ENCODE measurements at places on chromosomes 11 and 22.

DNA sequence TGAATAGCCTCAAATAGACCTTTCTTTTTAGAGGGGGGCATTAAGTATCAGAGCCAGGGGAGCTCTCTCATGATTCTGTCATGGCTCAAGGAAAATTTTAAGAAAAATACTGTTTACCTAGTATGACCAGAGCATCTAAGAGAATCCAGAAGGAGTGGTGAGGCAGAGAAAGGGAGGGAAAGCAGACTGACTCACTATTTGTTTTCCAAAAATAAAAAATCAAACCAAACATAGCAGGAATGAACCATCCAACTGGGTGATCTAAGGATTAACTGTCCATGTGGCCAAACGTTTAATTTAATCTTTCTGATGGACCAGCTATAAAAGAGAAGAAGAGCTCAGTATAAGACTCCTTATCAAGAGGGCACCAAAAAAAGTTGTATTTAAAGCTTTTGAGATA lies 70.8 kb downstream of the GAB2 start:
- H3K4me1 ChIP-seq: peaks cover 25% of the 10 kb centered on the region
- no peaks in the 10 kb centered on the region for H3K36me3 ChIP-seq
- no peaks in the 10 kb centered on the region for H3K27me3 ChIP-seq
- no peak for DNase-seq

GRCh38 chr11:122093731-122094275 lies 22.2 kb downstream of the BLID start:
- H3K36me3 ChIP-seq: peaks cover 11% of the 10 kb centered on the region
- H3K4me1 ChIP-seq: no peaks in the 10 kb centered on the region
- H3K27me3 ChIP-seq: no peaks in the 10 kb centered on the region

- H3K4me3 ChIP-seq: no peak overlapping the region
- H3K4me1 ChIP-seq: peaks cover 45% of the 10 kb centered on the region
- peaks cover 83% of the 10 kb centered on the region for H3K27me3 ChIP-seq
- H3K27ac ChIP-seq: no peak overlapping the region
Measured at GRCh38 chr22:19756288-19757128, 4.1 kb upstream of the TBX1 start.

- H3K27me3 ChIP-seq: peaks cover 5% of the 10 kb centered on the region
- H3K36me3 ChIP-seq: no peaks in the 10 kb centered on the region
- no peaks in the 10 kb centered on the region for H3K4me1 ChIP-seq
Measured at GRCh38 chr22:24925586-24926427, 20.7 kb downstream of the LHFPL7 start.

GRCh38 chr11:69292221-69292648 lies 1.7 kb upstream of the MYEOV start:
- H3K27ac ChIP-seq: no peak overlapping the region
- no peaks in the 10 kb centered on the region for H3K36me3 ChIP-seq
- H3K4me1 ChIP-seq: peaks cover 32% of the 10 kb centered on the region
- no peak overlapping the region for H3K4me3 ChIP-seq
- no peak for DNase-seq

DNA sequence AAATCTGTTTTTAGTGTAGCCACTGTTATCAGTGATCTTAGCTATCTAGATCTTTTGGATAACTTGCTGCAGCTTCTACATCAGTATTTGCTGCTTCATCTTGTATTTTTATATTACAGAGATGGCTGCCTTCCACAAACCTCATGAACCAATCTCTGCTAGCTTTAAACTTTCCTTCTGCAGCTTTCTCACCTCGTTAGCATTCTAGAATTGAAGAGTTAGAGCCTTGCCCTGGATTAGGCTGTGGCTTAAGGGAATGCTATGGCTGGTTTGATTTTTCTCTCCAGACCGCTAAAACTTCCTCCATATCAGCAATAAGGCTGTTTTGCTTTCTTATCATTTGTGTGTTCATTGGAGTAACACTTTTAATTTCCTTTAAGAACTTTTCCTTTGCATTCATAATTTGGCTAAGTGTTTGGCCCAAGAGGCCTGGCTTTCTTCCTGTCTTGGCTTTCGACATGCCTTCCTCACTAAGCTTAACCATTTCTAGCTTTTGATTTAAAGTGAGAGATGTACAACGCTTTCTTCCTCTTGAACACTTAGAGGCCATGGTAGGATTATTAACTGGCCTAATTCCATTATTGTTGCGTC lies 51.9 kb downstream of the LDLRAD3 start:
- no peak overlapping the region for H3K4me3 ChIP-seq
- H3K27ac ChIP-seq: peak overlapping the region; percentile 13
- peaks cover 14% of the 10 kb centered on the region for H3K4me1 ChIP-seq
- H3K36me3 ChIP-seq: no peaks in the 10 kb centered on the region
- H3K27me3 ChIP-seq: no peaks in the 10 kb centered on the region
- peak; percentile 63 for DNase-seq

DNA sequence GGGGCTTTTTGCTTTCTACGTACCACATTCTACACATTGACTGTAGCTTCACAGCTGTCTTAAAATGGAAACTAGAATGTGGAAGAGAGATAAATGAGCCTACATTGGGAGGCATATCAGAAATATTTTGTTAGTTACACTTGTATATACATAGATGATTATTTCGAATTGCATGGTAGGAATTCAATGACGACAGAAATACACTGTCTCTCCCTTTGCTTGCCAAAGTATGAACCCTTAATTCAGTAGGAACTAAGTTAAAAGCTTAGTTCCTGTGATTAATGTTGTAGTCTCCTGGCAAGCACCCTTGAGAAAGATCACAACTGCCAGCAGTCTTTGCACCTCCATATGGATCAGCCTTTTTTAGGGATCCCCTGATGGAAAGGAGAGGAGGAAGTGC lies 10.1 kb downstream of the C11orf87 start:
- H3K27me3 ChIP-seq: no peaks in the 10 kb centered on the region
- no peaks in the 10 kb centered on the region for H3K4me1 ChIP-seq
- DNase-seq: no peak
- no peak overlapping the region for H3K27ac ChIP-seq
- no peak overlapping the region for H3K4me3 ChIP-seq

GRCh38 chr22:23849009-23850006 lies 8.4 kb upstream of the SLC2A11 start:
- H3K4me3 ChIP-seq: no peak overlapping the region
- no peak overlapping the region for H3K27ac ChIP-seq
- DNase-seq: peak; percentile 80
- H3K4me1 ChIP-seq: peaks cover 44% of the 10 kb centered on the region

GRCh38 chr22:29291215-29291614 lies 15.2 kb upstream of the GAS2L1 start:
- H3K4me1 ChIP-seq: no peaks in the 10 kb centered on the region
- DNase-seq: no peak
- no peak overlapping the region for H3K27ac ChIP-seq
- H3K4me3 ChIP-seq: no peak overlapping the region
- H3K27me3 ChIP-seq: no peaks in the 10 kb centered on the region

DNA sequence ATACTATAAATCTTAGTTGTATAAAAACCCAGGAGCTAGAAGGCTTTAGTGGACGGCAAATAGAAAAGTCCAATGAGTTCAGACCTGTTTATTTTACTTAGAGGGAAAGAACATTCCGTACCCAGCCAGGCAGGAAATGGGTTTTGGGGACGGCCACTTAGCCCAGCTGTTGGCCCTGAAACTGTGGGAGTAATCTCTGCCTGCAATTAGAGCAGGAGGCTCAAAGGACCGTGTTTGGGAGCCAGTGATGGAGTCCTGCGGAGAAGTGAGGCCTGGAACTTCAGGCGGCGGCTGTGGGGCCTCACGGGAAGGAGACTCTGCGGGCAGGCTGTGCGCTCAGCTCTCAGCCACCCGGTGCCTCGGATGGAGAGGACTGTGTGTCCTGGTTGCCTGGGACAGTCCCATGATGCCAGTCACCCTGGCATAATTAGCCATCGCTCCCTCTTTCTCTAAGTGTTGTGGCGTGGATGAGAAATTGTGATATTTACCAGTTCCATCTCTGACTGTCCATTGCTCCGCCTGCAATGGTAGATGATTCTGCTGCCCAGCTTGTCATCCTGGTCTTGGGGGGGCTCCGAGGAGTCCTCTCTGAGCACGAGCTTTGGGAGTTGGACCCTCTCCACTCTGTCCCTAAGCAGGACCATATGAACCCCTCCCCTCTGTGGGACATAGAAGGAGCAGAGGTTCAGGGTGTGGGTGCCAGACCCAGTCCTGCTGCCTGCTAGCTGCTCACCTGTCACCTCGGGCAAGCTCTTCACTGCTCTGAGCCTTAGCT lies 530.3 kb downstream of the TBC1D22A start:
- no peak for DNase-seq
- H3K36me3 ChIP-seq: no peaks in the 10 kb centered on the region
- H3K4me1 ChIP-seq: no peaks in the 10 kb centered on the region
- H3K27me3 ChIP-seq: peaks cover 35% of the 10 kb centered on the region
- no peak overlapping the region for H3K27ac ChIP-seq

GRCh38 chr22:49724893-49725489 lies 102.7 kb downstream of the BRD1 start:
- no peak overlapping the region for H3K4me3 ChIP-seq
- H3K4me1 ChIP-seq: no peaks in the 10 kb centered on the region
- peaks cover 54% of the 10 kb centered on the region for H3K27me3 ChIP-seq

- H3K27me3 ChIP-seq: no peaks in the 10 kb centered on the region
- H3K36me3 ChIP-seq: no peaks in the 10 kb centered on the region
- peak overlapping the region; percentile 74 for H3K27ac ChIP-seq
- DNase-seq: peak; percentile 90
- peaks cover 39% of the 10 kb centered on the region for H3K4me1 ChIP-seq
Measured at GRCh38 chr22:27668828-27669797, 132.4 kb downstream of the MN1 start.

DNA sequence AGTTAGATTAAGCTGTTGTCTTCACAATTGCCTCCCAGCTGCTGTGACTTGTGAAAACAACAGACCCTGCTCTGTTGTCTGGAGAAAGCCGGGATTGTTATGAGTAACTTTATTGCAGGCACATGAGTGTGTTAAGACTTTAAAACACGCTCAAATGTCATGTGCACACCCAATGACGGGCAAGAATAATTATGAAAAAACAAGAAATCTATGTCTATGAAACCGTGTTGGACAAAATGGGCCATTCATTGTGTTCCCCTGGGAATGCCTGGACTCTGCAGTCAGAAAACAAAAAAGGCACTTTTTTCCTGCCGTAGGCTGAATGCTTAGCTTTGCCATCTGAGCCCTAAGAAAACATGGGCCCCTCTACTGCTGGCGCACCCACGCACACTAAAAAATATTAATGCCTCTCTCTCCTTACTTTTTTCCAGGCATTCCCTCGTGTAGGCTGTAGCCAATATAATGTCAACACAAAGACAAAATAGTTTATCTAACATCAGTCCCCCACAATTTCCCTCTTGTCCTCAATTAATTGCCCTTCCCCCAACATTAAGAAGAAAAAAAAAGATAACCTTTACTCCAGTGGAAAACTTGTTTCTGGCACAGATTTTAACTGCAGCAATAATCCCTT lies 207.9 kb downstream of the SOX6 start:
- peak; percentile 79 for DNase-seq
- H3K4me3 ChIP-seq: no peak overlapping the region
- no peaks in the 10 kb centered on the region for H3K36me3 ChIP-seq
- H3K4me1 ChIP-seq: peaks cover 3% of the 10 kb centered on the region

DNA sequence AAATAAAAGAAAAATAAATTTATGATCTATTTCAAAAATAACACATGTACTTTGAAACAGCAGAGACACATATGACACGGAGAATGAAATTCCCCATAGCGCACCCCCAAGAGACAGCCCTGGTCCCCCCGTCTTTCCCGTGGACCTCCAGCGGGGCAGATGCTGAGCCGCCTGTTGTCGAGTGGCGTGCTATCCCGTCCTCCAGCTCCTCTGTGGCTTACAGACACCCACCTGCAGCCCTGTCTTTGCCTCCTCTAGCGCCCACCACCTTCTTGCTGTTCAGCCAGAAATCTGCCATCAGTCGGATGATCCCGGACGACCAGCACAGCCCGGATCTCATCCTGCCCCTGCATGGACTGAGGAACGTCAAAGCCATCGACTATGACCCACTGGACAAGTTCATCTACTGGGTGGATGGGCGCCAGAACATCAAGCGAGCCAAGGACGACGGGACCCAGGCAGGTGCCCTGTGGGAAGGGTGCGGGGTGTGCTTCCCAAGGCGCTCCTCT lies 44.4 kb upstream of the PPP6R3 start:
- no peak overlapping the region for H3K4me3 ChIP-seq
- H3K27ac ChIP-seq: no peak overlapping the region
- no peaks in the 10 kb centered on the region for H3K27me3 ChIP-seq
- peaks cover 74% of the 10 kb centered on the region for H3K36me3 ChIP-seq
- peaks cover 32% of the 10 kb centered on the region for H3K4me1 ChIP-seq

DNA sequence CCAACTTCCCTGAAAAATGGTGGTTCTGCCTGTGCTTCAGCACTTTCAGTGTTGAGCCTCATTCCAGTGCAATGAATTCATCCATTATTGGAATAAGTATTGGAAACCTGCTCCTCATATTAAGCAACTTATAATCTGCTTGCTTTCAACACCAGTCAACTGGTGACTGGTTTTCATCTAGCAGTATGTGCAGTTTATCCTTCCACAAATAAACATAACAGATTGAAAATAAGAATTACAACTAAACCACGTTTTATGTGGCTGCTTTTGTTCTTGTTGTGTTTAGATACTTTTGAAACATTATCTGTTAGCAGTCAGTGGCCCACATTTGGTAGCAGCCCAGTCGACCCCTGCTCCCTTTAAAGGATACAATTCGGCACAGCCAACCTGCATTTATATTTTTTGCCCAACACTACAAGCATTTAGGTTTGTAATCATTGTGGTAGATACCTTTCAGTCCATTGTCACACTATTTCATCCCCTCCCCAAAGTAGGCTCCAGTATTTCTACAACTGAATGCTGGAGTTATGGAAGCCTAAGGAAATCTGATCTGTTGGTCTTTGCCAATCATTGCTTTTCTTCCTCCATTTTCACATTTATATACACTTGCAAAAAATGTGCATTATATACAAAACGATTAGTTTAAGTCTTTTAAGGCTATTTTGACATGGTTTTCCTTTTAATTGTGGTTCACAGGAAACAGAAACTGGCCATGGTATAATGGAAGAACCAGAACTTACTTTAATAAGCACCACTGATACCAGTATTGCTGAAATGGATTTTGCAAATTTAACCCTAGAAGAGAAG lies 13.1 kb downstream of the TAF1D start:
- no peak overlapping the region for H3K4me3 ChIP-seq
- H3K27me3 ChIP-seq: no peaks in the 10 kb centered on the region

- H3K36me3 ChIP-seq: no peaks in the 10 kb centered on the region
- H3K4me1 ChIP-seq: peaks cover 14% of the 10 kb centered on the region
- no peaks in the 10 kb centered on the region for H3K27me3 ChIP-seq
- no peak overlapping the region for H3K27ac ChIP-seq
Measured at GRCh38 chr11:94786264-94787126, 18.3 kb downstream of the AMOTL1 start.

DNA sequence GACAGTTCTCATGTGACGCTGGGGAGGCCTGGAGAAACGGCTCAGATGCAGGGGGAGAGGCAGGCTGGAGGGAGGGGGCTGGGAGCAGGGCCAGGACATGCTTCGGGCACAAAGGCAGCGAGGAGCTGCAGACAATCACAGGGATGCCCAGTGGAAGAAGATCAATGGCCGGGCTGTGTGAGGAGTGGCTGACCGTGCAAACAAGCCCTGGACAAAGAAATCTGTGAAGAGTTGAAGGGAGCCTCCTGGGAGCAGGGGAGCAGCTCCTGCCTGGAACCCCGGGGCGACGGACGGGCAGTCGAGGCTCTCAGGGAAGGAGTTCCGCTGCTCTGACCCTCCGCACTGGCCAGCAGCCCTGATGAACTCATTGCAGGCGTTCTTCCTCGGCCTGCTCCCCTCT lies 126.7 kb upstream of the B3GAT1 start:
- no peaks in the 10 kb centered on the region for H3K36me3 ChIP-seq
- H3K27me3 ChIP-seq: peaks cover 30% of the 10 kb centered on the region
- no peak overlapping the region for H3K4me3 ChIP-seq
- no peak for DNase-seq
- H3K4me1 ChIP-seq: peaks cover 4% of the 10 kb centered on the region

GRCh38 chr11:126514061-126514693 lies 158.7 kb downstream of the ST3GAL4 start:
- H3K27me3 ChIP-seq: peaks cover 9% of the 10 kb centered on the region
- DNase-seq: peak; percentile 36
- no peaks in the 10 kb centered on the region for H3K36me3 ChIP-seq
- no peak overlapping the region for H3K27ac ChIP-seq
- no peak overlapping the region for H3K4me3 ChIP-seq
- H3K4me1 ChIP-seq: peaks cover 27% of the 10 kb centered on the region

Measured in muscle of leg (tissue), 16 donors.